ENCODE measurements at places on chromosomes 2 and 18.

- DNase-seq, result no peak
Observed at GRCh38 chr2:177419274-177419673, 26.7 kb downstream of the AGPS start.

- no peak for DNase-seq
Observed at GRCh38 chr2:219733746-219734145, 106.3 kb downstream of the SLC4A3 start.

- no peak for DNase-seq
Observed at GRCh38 chr2:226798422-226799210, 1.0 kb downstream of the IRS1 start.

DNA sequence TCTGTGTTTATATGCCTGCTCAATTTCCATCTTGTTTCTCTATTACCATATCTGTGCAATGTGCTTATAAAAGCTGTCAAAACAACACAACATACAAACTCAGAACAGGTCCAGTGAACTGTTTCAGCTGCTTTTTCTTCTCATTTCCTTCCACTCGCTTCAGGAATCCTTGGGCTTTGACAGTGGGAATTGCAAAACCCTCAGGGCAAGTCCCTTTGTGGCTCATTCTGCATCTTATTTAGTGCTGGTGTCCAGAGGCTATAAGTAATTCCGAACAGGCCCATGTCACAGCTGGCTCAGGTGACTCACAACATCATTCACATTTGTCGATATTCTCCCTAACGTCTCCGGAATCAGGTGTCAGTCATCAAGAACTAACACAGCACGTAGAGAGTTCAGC is 309.9 kb upstream of the ZNF521 start:
- no peak for DNase-seq

GRCh38 chr2:29393676-29394075 is 278.5 kb downstream of the CLIP4 start:
- no peak for DNase-seq

- DNase-seq, result no peak
Observed at GRCh38 chr2:166436189-166436588, 57.9 kb downstream of the SCN7A start.

DNA sequence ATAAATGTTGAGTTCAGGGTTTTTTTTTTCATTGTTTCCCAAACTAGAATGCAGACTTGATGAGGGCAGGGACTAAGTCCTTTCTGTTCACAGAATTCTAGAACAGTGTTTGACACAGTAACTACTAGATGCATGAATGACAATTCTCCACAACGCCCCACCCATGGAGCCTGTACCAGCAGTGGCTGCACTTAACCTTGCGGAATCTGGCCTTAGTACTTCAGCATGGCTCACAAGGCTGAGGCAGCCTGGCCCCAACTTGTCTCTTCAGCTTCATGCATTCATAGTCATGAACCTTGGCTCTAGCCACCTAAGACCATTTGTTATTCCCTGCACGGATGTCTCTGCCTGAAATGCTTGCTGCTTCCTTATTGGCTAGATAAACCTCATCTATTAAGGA is 29.5 kb upstream of the MSGN1 start:
- DNase-seq, result no peak

- no peak for DNase-seq
Observed at GRCh38 chr2:174667250-174667860, 69.8 kb upstream of the WIPF1 start.

DNA sequence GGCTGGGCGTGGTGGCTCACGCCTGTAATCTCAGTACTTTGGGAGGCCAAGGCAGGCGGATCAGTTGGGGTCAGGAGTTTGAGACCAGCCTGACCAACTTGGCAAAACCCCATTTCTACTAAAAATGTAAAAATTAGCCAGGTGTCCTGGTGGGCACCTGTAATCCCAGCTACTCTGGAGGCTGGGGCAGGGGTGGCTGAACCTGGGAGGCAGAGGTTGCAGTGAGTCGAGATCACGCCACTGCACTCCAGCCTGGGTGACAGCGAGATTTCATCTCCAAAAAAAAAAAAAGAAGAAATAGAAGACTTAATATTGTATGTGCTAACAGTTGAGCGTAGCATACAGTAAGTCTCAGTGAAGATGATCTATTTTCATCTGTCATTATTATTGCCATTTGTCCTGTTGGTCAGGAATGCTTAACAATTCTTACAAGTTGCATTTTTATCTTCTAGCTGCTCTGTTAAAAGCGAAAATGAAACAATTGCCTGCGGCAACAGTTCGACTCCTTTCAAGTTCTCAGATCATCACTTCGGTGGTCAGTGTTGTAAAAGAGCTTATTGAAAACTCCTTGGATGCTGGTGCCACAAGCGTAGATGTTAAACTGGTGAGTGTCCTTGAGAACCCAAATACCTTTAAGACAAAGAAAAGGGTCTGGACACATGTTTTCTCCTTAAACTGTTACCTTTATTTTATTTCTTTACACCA is 7.2 kb downstream of the PMS1 start:
- no peak for DNase-seq

GRCh38 chr2:159262904-159263303 is 23.6 kb downstream of the WDSUB1 start:
- DNase-seq, result no peak

DNA sequence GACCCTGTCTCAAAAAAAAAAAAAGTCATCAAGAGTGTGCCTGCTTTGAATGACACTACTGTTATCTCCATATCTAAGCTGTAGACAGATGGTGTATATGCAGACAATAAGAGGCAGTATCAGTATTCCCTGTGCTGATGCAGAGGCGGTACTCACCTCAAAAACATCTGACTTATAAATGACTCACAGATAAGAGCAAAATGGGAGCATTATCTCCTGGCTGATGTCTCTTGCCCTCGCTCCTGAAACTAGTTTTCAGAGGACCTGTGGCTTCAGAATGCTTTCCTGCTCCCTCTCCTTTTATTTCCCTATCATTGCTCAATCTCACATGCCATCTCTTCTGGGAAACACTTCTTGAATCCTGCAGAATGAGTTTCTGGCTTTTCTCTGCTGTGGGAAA is 289.6 kb downstream of the PTPRM start:
- DNase-seq, result no peak

GRCh38 chr2:218733171-218734021 is 22.8 kb downstream of the TTLL4 start:
- DNase-seq, result no peak

- no peak for DNase-seq
Observed at GRCh38 chr2:144673456-144673855, 153.5 kb upstream of the ZEB2 start.

DNA sequence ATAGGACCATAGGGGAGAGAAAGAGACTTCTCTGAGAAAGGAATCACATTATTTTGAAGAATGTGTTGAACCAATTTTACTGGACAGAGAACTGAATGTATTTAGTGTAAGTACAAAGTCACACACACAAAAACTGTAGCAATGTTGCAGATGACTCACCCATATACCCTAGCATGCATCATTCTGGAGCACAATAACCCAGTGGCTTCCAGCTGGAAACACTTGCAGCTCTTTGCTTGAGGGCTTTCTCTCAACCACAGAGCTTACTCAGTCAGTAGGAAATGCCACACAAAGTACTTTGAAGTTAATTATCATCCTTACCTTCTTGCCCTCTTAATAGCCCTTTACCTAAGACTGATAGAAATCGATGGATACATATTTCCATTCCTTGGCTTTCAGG is 760.0 kb upstream of the FSHR start:
- DNase-seq, result no peak

DNA sequence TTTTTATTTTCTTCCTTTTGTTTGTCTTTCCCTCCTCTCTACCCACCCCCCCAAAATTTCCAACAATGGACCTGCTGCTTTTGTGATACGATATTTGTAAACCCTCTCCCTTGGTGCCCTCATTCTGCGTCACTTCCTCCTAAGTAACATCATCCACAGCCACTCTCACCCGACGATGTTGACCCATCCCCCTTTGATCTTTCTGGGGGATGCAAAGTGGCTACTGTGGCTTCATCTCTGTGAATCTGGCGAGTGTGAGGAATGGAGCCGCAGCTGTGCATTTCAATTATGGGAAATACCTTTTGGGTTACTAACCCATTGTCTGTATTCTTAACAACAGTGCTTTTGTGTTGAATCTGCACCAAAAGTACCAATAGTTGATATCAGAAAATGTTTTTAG is 19.4 kb downstream of the ANTXR1 start:
- no peak for DNase-seq

DNA sequence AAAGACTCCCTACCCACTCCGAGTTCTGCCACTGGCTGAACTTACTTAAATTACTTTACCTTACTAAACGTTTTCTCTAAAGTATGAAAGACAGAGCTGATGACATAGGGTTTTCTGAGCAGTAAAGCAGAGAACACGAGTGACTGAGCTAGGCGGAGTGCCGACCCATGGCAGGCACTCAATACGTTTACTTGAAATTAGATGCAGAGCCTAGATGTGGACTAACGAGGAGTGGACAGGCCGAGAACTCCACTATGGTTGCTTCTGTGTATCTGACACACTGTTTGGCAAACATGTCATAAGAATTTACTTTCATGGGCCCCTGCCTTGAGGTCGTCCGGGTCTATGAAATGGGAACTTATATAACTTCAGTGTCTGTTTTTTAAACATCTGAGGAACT is 471.0 kb downstream of the STK39 start:
- DNase-seq, result no peak

- no peak for DNase-seq
Observed at GRCh38 chr2:74525717-74526648, at the start of gene DQX1. DQX1 (minus strand) TSS chr2:74526231; CDS start chr2:74525729, 502 bp downstream.

- no peak for DNase-seq
Observed at GRCh38 chr2:165593081-165593480, 123.6 kb downstream of the CSRNP3 start.

DNA sequence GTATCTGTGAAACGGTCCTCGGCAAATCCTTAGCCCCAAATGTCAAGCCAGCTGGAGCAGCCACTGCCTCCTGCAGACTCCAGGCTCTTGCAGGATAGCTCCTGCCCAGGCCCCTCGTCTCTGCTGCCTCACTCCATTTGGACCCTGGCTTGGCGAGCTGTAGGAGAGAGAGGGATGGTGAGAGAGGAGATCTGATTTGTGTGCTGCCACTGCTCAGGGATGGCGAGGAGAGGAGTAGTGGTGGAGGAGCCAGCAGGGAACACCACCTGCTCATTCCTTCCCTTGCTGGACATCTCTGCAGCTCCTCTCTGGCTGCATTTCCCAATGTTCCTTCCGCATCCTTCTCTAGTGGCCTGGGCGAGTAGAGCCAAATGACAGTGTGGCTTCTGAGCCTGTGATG is 109.1 kb upstream of the NCK2 start:
- no peak for DNase-seq

DNA sequence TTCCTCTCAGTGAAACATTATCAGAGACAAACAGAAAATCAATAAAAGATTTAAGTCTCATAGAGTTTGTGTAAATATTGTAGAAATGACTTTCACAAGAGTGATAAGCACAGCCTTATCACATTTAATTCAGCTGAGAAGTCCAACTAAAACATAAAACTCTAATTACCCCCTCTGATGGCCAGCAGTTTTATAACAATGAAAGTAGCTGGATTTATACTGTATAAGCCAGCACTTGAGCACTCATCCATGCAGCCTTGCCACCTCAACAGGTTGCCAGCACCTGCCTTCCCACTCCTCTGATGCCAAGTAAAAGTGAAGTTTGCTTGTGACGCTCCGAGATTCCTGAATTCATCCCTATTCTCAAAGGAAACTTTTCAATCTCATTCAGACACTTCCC is 103.0 kb upstream of the STK39 start:
- no peak for DNase-seq

All from activated CD8-positive, alpha-beta memory T cell treated with anti-CD3 and anti-CD28 coated beads for 4 hours (primary cell).